ENCODE measurements at places on chromosomes 1 and 21.

DNA sequence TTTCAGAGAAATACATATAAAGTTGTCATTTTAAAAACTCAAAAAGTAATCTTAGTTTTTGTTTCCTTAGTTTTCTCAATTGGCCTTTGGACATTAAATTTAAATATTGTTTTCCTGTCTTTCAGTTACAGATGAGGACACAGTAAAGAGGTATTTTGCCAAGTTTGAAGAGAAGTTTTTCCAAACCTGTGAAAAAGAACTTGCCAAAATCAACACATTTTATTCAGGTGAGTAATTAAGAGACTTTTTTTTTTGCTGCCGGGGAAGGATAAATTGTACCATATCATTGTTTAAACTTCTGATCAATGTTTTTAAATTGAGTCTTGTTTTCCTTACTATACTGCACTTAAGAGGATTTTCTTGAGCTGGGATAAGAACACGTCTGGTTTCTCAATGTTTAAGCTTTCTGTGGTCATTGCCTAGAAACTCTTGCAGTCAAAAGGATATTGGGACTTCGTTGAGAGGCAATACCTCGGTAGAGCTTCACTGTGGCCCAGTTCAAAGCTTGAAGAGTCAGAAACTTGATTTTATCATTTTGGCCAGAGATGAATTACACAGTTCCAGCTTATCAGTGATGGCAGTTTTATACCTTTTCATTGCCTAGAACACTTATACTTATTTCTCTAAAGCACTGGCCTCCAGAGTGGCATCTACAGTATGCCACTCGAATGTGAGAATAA, 124.9 kb upstream of the KIAA1614 start:
- no peak for DNase-seq

DNA sequence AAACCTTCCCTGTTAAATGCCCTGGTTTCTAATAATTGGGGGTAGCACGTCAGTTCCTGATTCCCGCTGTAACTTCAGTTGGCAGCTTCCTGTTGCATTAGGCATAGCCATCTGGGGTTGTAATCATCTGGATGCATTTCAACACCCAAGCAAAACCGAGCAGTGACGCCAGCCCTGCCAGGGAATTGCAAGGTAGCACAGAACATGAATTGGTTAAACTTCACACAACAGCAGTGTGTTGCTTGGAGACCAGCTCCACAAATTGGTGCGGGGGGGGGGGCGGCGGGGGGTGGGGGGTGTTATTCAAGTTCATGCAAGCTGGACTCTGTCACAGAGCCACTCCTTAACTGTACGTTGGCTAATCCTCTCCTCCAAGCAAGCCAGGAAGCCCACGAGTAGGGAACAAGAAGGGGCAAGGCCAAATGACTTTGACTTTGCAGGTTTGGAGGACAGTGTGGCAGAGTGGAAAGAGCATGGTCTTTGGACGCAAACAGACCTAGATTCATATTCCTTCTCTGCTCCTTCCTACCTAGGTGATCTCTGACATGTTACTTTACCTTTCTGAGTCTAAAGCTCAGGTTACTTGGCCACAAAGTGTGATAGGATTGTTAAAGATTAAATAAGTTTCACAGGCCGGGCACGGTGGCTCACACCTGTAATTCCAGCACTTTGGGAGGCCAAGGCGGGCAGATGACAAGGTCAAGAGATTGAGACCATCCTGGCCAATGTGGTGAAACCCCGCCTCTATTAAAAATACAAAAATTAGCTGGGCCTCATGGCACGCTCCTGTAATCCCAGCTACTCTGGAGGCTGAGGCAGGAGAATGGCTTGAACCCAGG, 4.7 kb downstream of the LAX1 start:
- DNase-seq, result peak; percentile 53

DNA sequence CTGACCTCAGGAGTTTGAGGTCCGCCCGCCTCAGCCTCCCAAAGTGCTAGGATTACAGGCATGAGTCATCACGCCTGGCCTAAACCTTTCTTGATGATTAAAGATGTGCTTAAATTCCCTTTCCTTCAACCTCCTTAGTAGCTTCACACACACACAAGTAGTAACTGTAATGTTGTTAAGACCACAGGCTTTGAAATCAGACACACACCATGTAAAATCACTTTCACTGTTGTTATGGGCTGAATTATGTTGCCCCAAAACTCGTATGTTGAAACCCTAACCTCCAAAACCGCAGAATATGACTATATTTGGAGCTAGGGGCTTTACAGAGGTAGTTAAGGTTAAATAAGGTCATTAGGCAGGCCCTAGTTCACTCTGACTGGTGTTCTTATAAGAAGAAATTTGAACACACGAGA, 180.2 kb downstream of the NR5A2 start:
- no peak for DNase-seq

GRCh38 chr1:83790446-83790845, 208.5 kb downstream of the TTLL7 start:
- no peak for DNase-seq

- DNase-seq, result no peak
Observed at GRCh38 chr1:167312871-167313270, 92.2 kb downstream of the POU2F1 start.

DNA sequence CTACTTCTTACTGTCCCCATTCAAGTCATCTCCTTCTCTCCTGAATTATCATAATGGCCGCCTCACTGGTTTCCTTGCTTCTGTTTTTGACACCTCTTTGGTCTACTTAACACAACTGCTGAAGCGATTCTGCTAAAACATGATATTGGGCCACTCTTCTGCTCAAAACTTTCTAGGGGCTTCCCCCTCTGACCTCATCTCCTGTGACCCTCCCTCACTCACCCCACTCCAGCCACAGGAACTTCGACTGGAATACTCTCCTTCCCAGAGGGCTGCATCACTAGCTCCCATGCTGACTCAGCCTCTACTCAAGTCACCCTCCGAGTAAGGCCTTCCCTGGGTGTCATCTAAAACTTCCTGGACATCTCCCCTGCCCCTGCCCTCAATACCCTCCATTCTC, 35.7 kb downstream of the NRIP1 start:
- no peak for DNase-seq

DNA sequence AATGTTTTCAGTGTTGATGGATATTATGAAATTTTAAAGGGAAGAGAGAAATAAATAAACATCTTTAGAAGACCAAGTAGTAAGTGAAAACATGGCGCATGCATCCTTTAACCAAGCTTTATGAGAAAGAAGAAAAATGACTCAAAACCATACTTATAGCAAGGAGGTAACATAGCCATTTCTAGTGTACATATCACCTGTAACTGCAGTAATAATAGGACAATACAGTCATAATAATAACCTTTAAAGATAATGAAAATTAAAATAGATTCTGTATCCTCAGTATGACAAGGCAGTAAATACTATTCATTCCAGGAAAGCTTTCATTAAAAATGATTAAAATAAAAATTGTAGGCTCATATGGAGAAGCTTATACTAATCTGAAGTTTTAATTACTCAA, 141.2 kb downstream of the COL24A1 start:
- no peak for DNase-seq

DNA sequence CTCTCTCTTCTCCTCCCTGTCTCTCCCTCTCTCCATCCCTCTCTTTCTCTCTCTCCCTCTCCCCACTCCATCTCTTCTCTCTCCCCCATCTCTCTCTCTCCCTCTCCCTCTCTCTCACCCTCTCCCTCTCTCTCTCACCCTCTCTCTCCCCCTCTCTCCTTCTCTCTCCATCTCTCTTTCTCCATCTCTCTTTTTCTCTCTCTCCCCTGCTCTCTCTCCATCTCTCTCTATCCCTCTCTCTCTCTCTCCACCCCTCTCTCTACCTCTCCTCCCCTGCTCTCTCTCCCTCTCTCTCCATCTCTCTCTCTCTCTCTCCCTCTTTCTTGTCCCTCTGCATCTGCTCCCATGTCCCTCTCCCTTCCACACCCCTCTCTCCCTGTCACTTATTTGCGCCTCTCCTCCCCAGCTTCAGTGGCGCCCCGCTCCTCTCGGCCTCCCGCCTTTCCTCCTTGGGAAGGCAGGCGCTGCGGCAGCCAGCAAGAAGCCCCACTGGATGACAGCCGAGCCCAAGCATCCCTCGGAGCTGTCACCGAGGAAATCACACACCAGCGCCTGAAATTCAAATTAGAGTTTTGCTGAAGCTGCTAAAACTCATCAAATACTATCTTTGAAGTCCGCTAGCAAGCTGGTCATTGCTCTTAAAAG, 15.3 kb upstream of the EPHA8 start:
- no peak for DNase-seq

DNA sequence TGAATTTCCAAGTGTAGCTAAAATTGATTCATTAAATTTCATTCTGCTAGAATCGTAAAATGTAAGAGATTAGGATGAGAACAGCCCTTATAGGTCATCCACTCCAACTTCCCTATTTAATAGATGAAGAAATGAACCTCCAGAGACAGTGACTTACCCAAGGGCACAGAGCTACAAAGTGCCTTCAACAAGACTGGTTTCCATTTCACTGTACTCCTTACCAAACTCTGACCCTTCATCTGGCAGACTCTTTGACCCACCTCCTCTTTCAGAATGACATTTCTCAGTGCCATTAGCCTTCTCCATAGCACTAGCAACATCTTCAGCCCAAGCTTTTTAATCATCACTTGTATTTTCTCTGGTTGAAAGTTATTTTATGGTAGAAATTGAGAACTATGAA, 161.3 kb downstream of the NEK7 start:
- DNase-seq, result no peak

DNA sequence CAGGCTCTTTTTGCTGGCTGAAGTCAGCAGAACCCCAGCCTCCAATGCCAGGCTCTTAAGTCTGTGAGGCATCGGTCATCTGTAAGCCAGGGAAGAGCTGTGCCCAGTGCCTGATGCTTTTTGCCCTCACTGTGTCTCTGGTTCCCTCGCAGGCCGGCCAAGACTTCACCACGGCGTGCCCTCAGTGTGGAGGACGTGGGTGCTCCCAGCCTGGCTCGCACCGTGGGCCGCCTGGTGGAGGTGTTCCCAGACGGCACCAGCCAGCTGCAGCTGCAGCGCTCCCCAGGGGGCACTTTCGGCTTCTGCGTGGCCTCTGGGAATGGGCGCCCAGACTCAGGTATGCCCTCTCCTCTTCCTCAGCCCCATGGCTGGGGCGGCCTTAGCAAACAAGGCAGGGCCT, 32.5 kb downstream of the KIAA1614 start:
- no peak for DNase-seq

DNA sequence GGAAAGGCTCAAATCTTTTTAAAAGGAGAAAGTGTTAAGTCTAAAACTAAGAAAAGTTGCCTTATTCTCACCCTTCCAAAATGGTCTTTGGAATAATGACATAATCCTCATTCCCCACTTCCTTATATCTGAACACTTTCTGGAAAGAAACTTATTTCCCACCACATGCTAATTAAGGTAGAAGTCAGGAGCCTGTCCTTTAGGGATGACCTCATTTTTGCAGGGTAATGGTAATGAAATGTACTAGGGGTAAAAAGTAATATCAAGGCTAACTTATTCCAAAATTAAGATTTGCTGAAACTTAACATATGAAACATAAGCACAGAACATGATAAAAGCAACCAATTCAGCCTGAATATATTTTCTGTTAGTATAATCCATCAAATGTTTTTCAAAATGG, 29.4 kb upstream of the C1orf185 start:
- no peak for DNase-seq

- no peak for DNase-seq
Observed at GRCh38 chr1:88188038-88188437, 496.0 kb upstream of the PKN2 start.

- DNase-seq, result no peak
Observed at GRCh38 chr1:115413621-115414020, 75.6 kb upstream of the NGF start.

GRCh38 chr1:30465096-30465495, 258.3 kb downstream of the MATN1 start:
- DNase-seq, result no peak

DNA sequence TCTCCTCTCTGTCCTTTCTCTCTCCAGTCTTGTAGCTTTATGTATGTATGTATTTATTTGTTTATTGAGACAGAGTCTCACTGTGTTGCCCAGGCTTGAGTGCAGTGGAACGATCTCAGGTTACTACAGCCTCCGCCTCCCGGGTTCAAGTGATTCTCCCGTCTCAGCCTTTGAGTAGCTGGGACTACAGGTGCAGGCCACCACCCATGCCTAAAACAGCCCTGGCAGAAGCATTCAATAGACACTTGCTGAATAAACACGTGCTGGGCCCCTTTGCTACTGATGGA, 2.5 kb downstream of the KIAA2013 start:
- DNase-seq, result no peak

GRCh38 chr1:245154429-245155271, at the start of gene KIF26B:
TSS of gene KIF26B (plus strand) at chr1:245154985. CDS start at chr1:245155425, 440 bp downstream.
- no peak for DNase-seq

GRCh38 chr1:24900985-24901781, 28.9 kb downstream of the RUNX3 start:
- DNase-seq, result peak; percentile 14

DNA sequence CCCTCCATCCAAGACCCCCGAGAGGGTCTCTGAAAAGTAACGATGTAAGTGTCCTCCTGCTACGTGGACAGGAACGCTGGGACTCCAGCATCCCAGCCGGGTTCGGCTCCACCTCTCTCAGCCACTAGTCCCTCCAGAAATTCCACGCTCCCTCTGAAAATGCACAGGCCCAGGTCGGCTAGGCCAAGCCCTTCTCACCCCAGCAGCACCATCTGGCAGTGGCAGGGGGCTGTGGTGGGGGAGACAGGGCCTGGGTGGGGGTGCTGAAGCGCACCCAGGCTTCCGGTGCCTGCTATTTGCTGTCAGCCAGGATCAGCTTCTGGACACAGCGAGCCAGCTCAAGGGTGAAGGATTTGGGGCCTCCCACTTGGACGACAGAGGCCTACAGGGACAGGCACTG, 73.3 kb downstream of the ARHGEF16 start:
- no peak for DNase-seq

- DNase-seq, result no peak
Observed at GRCh38 chr1:110426854-110427253, 19.4 kb upstream of the LAMTOR5 start.

DNA sequence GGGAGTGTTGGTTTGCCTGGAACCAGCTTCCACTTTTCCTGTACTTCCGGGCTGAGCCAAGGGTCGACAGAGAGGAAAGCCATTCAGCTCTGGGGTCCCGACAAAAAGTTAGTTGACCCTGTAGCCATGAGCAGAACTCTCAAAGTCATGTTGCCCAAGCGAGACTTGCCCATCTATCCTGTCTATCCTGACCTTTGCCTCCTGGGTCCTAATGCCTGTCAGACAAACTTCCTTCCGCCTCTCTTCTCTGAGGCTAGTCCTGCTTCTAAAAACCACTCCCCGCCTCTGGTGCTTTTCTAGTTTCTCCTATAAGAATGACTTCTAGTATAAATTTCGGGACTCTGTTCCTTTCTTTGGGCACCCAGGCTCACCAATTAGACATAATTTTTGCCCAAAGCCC, 7.7 kb upstream of the PCP4L1 start:
- DNase-seq, result no peak

- DNase-seq, result no peak
Observed at GRCh38 chr1:23366146-23366545, 3.5 kb downstream of the ZNF436 start.

- no peak for DNase-seq
Observed at GRCh38 chr21:27645285-27645684, 678.4 kb upstream of the ADAMTS5 start.

DNA sequence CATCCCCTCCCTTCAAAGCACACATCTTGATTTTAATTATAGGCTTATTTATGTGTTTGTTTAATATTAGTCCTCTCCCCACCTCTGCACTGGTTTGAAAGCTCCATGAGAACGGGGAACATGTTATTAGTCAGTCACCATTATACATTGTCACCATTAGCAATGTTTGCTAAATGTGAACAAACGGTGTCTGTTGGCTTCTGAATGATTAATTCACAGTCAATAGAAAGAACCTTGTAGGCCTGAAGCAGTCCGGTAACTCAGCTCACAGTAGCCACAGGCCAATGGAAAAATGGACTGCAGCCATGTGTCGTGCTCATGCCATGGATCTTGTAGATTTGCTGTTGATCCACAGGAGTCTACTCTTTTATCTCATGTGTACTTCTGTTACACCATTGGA, 49.7 kb upstream of the NHLH2 start:
- no peak for DNase-seq
